ENCODE measurements at places on chromosomes 13 and 19.

GRCh38 chr19:40831502-40832430 lies 18.5 kb downstream of the CYP2A6 start:
- no peak for DNase-seq

DNA sequence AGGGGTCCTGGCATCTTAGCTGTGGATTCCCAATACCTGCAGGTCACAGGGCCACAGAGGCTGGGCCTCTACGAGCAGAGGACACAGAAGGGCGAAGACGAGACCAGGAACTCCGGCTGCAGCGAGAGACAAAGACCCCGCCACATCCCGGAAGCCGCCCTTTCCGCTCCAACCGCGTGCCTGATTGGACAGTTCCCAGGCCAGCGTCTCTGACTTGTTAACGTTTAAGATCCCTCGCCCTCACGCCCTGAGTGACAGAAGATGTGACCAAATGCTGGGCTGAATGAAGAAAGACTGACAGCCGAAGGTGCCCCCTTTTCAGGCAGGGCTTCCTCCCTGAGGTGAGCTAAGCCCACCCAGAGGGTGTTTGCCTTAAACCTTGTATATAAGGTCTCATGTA lies at the start of gene ZNF98:
ZNF98 (minus strand) TSS at position 136 of the 400 bp plus-strand sequence; CDS start at position 14, 122 bp downstream.
- DNase-seq, result no peak

- no peak for DNase-seq
Observed at GRCh38 chr13:94859278-94859691, 146.9 kb upstream of the SOX21 start.

DNA sequence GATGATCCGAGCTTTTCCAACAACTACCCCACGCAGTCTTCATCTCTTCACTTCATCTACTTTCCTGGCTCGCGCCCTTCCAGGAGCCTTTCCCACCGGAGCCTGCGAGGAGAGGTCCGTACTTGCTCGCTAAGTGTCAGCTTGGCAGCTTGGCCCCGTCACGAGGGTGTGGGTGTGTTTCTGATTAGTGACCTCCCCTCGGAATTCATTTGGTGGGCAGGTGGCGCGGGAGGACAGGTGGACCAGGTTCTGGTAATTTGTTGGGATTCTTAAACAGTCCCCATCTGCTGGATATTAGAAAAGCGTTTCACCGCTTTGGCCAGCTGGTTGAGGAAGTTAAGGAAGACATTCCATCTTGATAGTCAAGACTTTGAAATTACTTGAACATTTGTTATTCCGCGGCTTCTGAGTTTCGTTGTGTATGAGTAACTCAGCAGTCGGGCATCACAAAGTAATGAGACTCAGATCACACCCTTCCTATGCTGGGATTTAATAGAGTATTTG lies 515 bp downstream of the UFM1 start:
- peak; percentile 33 for DNase-seq

DNA sequence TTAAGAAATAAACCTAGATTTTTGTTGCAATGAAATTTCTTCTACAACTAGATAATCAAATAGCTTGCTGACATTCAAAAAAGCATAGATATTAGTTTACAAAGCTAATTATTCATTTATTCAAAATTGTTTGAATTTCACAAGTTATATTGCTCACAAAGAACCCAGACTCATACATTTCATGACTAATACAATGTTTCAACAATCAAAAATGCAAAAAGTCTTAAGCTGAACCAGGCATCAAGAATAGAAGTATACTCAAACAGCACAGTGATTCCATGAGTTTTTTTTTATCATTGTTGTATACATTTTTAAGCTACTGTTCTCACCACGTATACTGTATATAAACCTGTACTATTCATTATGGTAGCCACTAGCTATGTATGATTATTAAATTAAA lies 51.0 kb downstream of the DIAPH3 start:
- DNase-seq, result no peak

GRCh38 chr13:98447881-98448641 lies 128.8 kb downstream of the STK24 start:
- DNase-seq, result peak; percentile 87

DNA sequence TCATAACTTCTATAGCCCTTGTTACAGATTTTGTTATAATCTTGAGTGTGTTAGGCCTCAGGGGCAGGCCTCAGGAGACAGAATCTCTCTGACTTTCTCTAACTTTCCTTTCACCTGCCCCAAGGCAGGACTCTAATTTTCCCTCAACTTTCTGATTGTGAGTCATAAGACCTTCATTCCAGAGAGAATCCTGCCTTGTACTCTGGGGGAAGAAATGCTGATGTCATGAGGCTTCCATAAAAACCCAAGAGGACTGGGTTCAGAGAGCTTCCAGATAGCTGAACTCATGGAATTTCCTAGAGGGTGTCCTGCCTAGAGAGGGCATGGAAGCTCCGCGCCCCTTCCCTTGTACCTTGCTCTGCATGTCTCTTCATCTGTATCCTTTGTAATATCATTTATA lies 5.3 kb upstream of the KBTBD6 start:
- DNase-seq, result no peak

- no peak for DNase-seq
Observed at GRCh38 chr13:36512771-36513170, 80.5 kb downstream of the CCNA1 start.

DNA sequence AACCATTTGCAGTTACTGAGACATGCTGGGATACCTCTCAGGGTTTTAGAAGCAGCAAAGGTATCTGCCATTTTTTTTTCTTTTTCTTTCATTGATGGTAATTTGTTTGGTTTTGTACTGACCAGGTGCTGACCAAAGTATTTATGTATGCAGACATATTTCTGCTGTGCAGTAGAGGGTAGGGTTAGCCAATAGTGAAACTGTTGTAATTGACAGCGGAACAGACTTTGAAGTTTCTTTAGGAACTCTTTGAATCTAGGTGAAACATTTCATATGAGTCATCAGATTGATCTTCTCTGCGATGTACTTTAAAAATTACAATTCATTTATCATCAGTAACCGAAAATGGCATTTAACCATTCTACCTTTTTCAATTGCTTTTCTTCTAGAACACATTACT lies 63.0 kb downstream of the ITGBL1 start:
- DNase-seq, result no peak

DNA sequence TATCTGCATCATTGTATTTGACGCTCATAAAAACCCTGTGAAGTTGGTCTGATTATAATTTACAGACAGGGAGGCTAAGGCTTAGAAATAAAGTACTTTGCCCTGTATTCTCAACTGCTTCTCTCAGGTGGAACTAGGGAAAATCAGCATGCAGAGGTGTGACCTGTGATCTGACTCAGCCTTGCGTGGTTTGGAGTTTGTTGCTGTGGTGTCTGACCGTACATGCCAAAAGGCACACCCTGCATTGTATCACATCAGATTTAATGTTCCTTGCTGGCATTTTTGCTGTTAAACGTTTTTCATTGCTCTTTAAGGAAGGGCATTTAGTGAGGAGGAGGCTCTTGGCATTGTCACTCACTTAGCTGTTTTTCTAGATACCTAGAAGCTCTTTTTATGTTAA lies 58.8 kb upstream of the C1QTNF9B start:
- DNase-seq, result no peak

DNA sequence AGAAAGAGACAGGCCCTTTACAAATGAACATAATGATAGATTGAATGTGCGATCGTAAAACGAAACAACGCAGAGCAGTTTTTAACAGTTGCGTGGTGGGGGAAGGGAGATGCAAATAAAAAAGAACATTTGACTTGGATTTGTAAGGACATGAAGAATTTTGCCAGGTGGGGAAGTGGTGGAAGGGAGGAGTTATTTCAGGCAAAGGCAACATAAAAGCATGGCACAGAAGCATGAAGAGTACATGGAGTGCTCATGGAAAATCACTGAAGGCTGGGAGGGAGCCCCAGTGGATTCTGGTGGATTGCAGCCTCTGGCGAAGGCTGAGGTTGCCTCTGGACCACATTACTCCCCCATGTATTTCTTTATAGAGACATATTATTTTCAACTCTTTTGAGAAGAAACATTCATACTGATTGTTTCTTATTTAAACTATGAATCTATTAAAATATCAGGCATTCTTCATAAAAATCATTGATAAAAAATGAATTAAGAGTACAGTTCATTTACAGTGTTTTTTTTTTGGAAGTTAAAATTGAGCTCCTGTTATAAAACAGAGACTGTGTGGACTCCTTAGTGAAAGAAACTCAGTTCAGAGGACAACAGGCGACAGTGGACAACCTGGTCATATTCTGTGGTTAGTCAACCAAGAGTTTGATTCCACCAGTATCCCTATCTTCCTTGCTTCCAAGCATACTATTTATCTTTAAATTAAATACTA lies 57.5 kb downstream of the STARD13 start:
- DNase-seq, result no peak

GRCh38 chr13:46640843-46641242 lies 87.9 kb downstream of the LRCH1 start:
- DNase-seq, result no peak

DNA sequence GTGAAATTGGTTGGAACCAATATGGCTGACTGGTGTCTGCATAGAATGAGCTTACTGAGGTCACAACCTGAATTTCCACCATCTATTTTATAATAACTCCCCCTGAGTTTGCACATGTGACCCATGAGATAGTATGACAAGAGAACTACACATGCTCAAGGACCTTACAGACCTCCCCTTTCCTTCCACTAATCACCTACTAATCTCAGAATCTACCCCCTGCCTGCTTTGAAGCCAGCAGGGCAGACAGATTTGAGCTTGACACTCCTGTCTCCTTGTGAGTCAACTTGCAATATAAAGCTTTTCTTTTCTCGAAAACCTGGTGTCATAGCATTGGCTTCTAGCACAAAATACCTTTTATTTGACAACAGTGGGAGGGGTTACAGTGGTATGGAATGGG lies 248.4 kb downstream of the RFC3 start:
- no peak for DNase-seq

- DNase-seq, result no peak
Observed at GRCh38 chr19:36058481-36059179, 3.9 kb downstream of the WDR62 start.

DNA sequence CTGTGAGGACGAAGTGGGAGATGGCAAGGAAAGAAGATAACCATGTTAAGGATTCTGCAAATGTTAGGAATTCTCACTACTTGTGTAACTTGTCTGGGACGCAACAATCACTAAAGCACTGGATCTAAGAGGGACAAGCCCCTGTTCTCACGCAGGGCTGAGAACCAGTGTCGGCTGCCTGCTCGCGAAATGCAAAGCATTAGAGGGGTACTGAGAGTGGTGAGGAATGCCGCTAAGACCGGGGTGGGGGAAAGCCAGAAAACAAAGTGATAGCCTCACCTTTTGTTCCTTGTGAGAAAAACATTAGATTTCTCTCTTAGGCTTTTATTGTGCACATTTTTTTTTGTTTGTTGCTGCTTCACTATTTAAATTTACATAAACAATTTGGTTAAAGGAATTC lies 241.9 kb downstream of the ABCC4 start:
- no peak for DNase-seq

GRCh38 chr13:34085204-34085603 lies 267.3 kb downstream of the RFC3 start:
- no peak for DNase-seq

- DNase-seq, result no peak
Observed at GRCh38 chr13:50412046-50412617, 396.9 kb downstream of the KCNRG start.

- no peak for DNase-seq
Observed at GRCh38 chr19:14135985-14136508, 342 bp downstream of the ASF1B start.

GRCh38 chr13:33676045-33676989 lies 141.6 kb upstream of the RFC3 start:
- peak; percentile 65 for DNase-seq

DNA sequence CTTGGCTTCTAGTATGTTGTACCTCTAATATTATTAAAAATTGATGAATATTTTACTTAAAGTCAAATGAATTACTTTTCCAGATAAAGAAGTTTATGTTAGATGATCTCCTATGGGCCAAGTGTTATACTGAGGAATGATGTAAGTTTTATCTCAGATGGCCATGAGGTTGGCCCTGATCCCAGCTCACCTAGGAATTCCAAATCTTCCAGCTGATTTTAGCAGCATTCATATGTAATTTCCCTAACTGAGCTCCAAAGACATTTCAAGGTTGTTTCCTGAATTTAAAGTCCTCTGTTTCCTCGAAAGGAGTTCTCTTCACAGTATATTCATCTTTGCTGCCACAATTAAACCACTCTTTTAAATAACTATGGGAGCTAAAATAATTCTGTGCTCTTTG lies 1670.4 kb upstream of the SPRY2 start:
- DNase-seq, result no peak

DNA sequence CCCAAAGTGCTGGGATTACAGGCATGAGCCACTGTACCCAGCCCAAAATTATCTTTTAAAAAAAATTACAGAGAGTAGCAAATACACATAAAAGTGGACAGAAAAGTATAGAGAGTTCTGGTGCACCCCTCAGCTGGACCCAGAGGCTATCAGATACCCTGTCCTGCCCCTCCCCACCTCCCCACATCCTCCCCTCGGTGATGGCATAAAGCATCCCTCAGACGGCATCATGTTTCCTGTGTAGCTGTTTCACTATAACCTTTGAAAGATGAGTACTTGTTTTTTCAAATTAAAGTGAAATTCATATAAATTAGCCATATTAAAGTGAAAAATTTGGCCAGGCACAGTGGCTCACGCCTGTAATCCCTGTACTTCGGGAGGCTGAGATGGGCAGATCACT lies 20.1 kb downstream of the SLC27A1 start:
- no peak for DNase-seq

GRCh38 chr13:22451327-22451741 lies 729.4 kb upstream of the SGCG start:
- DNase-seq, result no peak

DNA sequence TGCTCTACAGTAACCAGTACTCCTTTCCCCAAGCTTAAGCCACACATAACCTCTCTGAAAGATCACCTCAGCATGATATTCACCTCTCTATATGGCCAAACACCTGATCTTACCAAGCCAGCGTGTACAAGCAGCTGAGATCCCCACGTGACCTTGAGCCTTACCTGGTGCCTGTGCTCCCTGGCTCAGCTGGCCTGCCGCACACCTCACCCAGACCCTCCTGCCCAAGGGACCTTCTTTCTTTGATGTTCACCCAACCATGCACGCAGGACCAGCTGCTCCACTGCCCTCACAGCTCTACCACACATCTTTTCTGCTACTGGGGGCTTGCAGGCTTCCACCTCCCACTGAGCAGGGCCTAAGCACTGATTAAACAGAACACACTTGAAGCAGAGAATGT lies 9.0 kb downstream of the DHRS12 start:
- DNase-seq, result no peak

DNA sequence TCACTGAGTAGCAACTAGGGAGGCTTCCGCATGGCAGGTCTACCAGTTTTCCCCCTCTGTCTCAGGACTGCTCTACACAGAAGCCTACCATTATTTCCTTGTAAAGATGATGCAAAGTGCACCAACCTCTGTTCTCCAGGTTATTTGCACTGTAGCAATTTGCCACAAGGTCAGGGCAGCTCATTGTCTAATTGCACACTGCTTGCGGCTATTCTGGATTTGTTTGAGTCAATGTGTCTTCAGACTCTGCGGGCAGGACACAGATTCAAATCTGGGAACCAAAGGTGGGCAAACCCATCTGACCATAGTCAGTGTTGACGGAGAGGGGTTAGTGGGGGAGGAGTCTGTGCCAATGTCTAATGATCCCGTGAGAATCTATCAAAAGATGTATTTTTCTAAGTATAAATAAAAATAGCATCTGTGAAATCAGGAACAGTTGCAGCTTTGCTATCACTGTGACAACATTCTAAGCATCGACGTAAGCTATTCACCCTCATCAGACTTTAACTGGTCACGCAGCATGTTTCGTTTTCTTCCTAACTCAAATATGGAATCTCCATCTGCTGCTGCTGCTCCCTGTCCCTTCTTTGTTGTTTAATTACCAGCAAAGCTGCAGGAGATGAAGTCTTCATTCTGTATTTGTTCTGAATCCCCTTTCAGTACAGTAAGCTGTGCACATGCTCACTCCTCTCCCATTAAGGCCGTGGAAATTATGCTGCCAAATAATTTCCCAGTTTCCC lies 26.4 kb downstream of the CYSLTR2 start:
- no peak for DNase-seq

Measured in BE2C (cell line).